Activated T-cell treated with anti-CD3 and anti-CD28 coated beads, Interleukin-2, amount 50 U/mL, for 72 hours (primary cell): ENCODE measurements at places on chromosomes 16 and 17. TPM values are rescaled to one million over a fixed set of nuclear protein-coding genes. Genes with fewer than 3 reads are reported as not detected.

DNA sequence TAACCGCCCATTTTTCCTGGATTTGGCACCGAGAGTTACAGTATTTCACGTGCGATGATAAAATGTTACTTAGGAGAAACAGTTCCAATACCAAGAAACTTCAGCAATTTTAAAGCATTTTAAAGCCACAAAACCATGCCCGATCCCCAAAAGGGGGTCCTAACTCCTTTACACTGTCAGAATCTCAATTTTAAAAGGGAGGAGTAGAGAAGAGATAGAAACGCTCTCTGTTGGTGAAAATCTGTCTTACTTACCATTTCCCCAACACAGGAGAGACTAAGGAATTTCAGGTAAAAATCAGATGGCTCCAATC lies 526 bp upstream of the RNASEK start:
- H3K27me3 ChIP-seq: no peaks in the 10 kb centered on the region
- peaks cover 12% of the 10 kb centered on the region for H3K36me3 ChIP-seq

DNA sequence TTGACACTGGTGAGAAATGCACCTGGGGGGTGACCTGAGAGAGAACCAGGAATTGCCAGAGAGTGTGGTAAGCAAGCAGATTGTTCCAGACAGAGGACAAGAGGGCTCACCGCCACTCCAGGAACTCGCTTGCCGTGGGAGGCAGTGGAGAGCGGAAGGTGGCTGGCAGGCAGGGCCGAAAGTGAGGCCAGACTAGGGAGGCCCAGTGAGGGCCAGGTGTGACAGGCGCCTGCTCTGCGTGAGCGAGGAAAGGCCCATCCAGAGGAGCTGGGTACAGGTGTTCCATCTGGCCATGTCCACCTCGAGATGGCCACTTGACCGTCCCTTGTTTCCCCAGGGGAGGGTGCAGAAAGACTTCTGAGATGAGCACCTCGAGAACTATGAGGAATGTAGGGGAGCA lies 11.9 kb upstream of the MYO15B start:
- no peaks in the 10 kb centered on the region for H3K4me1 ChIP-seq
- H3K4me3 ChIP-seq: no peak overlapping the region
- no peak overlapping the region for H3K27ac ChIP-seq
- DNase-seq: no peak
- H3K36me3 ChIP-seq: peaks cover 3% of the 10 kb centered on the region
- H3K27me3 ChIP-seq: no peaks in the 10 kb centered on the region

CSH2 gene
- not detected for total RNA-seq

GRCh38 chr17:12136243-12136642 lies 115.6 kb downstream of the MAP2K4 start:
- no peaks in the 10 kb centered on the region for H3K4me1 ChIP-seq
- H3K36me3 ChIP-seq: peaks cover 41% of the 10 kb centered on the region
- no peaks in the 10 kb centered on the region for H3K27me3 ChIP-seq
- H3K4me3 ChIP-seq: no peak overlapping the region
- no peak for DNase-seq

GRCh38 chr16:920717-921116 lies 50.1 kb downstream of the LMF1 start:
- H3K27me3 ChIP-seq: no peaks in the 10 kb centered on the region
- H3K27ac ChIP-seq: no peak overlapping the region
- no peaks in the 10 kb centered on the region for H3K4me1 ChIP-seq
- no peak overlapping the region for H3K4me3 ChIP-seq

- no peak for DNase-seq
- no peaks in the 10 kb centered on the region for H3K4me1 ChIP-seq
- no peak overlapping the region for H3K27ac ChIP-seq
- no peaks in the 10 kb centered on the region for H3K27me3 ChIP-seq
- H3K36me3 ChIP-seq: no peaks in the 10 kb centered on the region
These were observed 1373.3 kb upstream of the GOT2 start for GRCh38 chr16:60107437-60107836.

- no peaks in the 10 kb centered on the region for H3K36me3 ChIP-seq
- H3K27me3 ChIP-seq: no peaks in the 10 kb centered on the region
- peak overlapping the region; percentile 95 for H3K27ac ChIP-seq
- H3K4me1 ChIP-seq: peaks cover 35% of the 10 kb centered on the region
- no peak for DNase-seq
These were observed 731 bp upstream of the MKS1 start for GRCh38 chr17:58219789-58220183.

GRCh38 chr17:30210366-30210765 lies 25.1 kb downstream of the SLC6A4 start:
- peaks cover 10% of the 10 kb centered on the region for H3K27me3 ChIP-seq
- H3K36me3 ChIP-seq: no peaks in the 10 kb centered on the region
- no peak for DNase-seq

- H3K27me3 ChIP-seq: no peaks in the 10 kb centered on the region
- no peak overlapping the region for H3K4me3 ChIP-seq
- H3K4me1 ChIP-seq: no peaks in the 10 kb centered on the region
- no peak for DNase-seq
- H3K27ac ChIP-seq: no peak overlapping the region
These were observed 50.1 kb upstream of the GNG13 start for GRCh38 chr16:850668-851067.

DNA sequence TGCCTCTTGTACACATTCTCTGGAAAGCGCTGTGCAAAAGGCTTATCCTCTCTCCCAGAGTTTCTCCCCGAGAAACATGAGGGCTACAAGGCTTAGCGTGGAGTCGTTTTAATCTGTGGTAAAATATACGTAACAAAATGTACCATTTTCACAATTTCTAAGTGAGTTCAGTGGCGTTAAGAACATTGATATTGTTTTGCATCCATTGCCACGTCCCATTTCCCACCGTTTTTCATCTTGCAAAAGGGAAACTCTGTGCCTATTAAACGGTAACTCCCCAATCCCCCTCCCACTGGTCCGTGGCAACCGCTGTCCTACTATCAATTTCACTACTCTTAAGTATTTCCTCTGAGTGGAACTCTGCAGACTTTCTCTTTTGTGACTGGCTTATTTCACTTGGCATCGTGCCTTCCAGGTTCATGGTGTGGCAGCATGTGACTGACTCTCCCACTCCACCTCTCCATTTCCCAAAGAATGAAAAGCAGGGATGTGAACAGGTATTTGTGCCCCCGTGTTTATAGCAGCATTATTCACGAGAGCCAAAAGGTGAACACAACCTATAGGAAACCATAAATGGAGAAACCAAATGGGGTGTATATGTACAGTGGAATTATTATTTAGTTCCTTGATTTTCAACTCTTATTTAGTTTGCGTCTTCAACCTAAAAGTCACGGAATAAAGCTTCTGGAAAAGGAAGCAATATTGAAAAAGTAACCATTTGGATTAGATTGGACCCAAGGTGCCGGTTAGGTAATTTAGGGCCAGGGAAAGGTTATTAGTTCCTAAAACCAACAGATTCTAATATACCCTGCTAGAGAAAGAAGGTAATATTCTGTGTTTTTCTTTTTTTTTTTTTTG lies 1.1 kb upstream of the USP32 start:
- H3K4me1 ChIP-seq: peaks cover 48% of the 10 kb centered on the region
- H3K27me3 ChIP-seq: no peaks in the 10 kb centered on the region
- DNase-seq: peak; percentile 32
- peak overlapping the region; percentile 91 for H3K27ac ChIP-seq
- H3K4me3 ChIP-seq: peak overlapping the region; percentile 95
- H3K36me3 ChIP-seq: peaks cover 5% of the 10 kb centered on the region

SPNS2 gene
- 1.1 TPM for total RNA-seq

DNA sequence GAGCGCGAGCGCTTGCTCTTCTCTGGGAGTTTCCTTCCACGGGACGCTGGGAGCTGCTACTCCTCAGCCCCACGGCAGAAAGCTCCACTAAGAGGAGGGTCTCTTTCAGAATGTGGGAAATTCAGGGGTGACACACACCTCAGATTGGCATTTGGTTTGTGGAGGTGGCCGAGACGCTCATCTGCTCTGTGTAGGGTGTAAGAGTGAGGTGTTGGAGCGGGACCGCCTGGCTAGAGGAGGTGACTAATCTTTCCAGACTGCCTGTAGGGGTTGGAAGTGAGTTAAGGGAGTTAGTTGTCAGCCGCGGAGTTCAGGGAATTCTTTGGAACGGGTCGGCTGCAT lies 735 bp downstream of the PSMD11 start:
- peak; percentile 48 for DNase-seq
- peaks cover 19% of the 10 kb centered on the region for H3K36me3 ChIP-seq
- peaks cover 10% of the 10 kb centered on the region for H3K27me3 ChIP-seq
- H3K4me3 ChIP-seq: peak overlapping the region; percentile 97
